CD14-positive monocyte (primary cell): ENCODE measurements at places on chromosomes 3 and 15. TPM values are rescaled to one million over a fixed set of nuclear protein-coding genes. Genes with fewer than 3 reads are reported as not detected.

DNA sequence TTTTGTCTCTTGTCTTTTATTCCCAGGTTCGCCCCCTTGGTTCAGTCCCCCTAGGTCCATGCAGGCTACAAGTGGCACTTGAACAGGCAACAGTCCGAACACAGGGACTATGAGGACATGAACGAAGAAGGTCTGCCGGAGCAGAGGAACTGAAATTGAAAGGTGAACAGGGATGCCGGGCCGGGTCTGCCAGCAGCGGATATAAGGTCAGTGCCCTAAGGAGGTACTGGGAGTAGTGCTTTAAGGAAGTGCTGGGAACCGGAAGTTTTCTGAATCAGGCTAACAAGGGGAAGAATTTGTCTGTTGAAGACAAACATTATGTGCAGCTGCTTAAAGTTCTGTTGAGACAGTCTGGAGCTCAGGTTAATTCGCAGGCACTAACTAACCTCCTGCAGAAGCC lies 46.8 kb downstream of the LSM3 start:
- H3K36me3 ChIP-seq, result no peaks in the 10 kb centered on the region
- DNase-seq, result no peak
- peaks cover 4% of the 10 kb centered on the region for H3K4me1 ChIP-seq
- no peaks in the 10 kb centered on the region for H3K27me3 ChIP-seq
- H3K4me3 ChIP-seq, result no peak overlapping the region

The IQCF5 gene
- polyA plus RNA-seq, result not detected in 2 replicates

DNA sequence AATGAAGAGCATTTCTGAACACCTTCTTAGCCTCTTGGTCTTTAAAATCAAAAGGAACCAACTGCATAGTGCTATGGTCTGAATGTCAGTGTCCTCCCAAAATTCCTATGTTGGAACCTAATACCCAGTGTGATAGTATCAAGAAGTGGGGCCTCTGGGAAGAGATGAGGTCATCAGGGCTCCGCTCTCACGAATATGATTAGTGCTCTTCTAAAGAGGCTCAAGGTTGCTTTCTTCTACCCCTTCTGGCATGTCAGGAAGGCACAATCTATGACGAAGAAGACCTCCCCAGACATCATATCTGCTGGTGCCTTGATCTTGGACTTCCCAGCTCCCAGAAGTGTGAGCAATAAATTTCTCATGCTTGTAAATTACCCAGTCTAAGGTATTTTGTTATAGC lies 209.5 kb downstream of the MAGI1 start:
- DNase-seq, result no peak
- H3K4me1 ChIP-seq, result no peaks in the 10 kb centered on the region
- no peak overlapping the region for H3K27ac ChIP-seq
- no peaks in the 10 kb centered on the region for H3K27me3 ChIP-seq

DNA sequence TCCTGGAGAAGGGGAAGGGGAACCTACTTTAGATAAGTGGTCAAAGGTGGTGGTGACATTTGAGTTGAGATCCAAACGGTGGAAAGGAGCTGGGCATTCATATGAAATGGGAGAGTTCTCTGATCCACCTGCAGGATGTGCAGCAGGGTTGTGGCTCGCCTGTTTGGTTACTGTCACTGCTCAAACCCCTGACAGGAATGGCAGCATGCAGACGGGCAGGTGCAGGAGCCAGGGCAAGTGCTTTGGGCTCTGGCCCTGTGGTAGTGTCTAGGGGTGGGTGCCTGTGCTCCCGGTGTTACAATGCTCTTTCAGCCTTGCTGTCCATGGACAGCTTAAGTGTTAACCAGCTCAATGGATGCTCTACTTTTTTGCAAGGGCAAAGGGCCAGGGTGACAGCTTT lies 18.5 kb downstream of the PAQR9 start:
- peaks cover 25% of the 10 kb centered on the region for H3K27me3 ChIP-seq
- no peak overlapping the region for H3K27ac ChIP-seq
- no peak for DNase-seq
- H3K4me1 ChIP-seq, result no peaks in the 10 kb centered on the region

DNA sequence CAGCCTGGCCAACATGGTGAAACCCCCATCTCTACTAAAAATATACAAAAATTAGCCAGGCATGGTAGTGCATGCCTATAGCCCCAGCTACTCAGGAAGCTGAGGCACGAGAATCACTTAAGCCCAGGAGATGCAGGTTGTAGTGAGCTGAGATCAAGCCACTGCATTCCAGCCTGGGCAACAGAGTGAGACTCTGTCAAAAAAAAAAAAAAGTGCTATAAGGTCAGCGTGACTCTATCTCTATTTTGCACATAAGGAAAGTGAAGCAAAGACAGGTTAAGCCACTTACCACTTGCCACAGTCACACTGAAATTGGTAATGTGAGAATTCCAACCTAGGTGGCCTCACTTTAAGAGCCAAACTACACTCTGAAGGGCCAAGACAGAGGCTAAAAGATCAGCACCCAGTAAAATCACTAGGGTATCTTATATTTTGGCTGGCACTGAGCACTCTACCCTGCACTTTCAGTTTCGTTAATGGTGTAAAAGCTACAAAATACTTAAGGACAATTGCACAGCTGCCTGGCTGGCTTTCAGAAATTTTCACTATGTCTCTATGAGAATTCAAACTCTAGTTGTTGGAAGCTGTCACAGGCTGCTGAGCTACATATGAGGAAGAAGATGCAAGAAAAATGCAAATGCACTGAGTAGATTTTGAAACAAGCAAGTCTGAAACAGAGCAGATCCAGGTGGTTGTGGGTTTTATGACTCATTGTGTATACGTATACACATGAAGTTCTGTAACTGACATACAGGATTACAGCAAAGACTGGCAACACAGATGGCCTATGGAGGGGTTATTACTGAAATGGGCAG lies 32.7 kb downstream of the TRANK1 start:
- H3K36me3 ChIP-seq, result no peaks in the 10 kb centered on the region
- peak overlapping the region; percentile 49 for H3K27ac ChIP-seq
- H3K4me3 ChIP-seq, result no peak overlapping the region
- no peaks in the 10 kb centered on the region for H3K27me3 ChIP-seq

DNA sequence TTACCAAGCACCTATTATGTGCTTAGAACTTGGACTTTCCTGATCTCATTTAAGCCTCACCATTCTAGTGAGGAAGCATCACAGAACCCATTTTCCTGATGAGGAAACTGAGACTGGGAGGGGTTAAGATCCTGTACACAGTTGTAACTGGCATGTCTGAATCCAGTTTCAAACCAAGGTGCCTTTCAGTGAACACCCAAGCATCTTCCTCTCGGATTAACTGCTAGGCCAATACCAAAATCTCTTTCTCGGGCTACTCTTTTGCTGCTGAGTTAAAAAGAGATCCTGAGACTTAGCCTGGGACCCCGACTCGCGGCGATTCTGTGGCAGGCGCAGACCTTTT lies 578 bp upstream of the CEMIP start:
- no peak overlapping the region for H3K27ac ChIP-seq
- peak overlapping the region; percentile 68 for H3K4me3 ChIP-seq
- H3K27me3 ChIP-seq, result peaks cover 47% of the 10 kb centered on the region
- no peaks in the 10 kb centered on the region for H3K36me3 ChIP-seq
- DNase-seq, result no peak

- H3K4me3 ChIP-seq, result no peak overlapping the region
- H3K27ac ChIP-seq, result no peak overlapping the region
- H3K27me3 ChIP-seq, result no peaks in the 10 kb centered on the region
- no peaks in the 10 kb centered on the region for H3K4me1 ChIP-seq
Measured at GRCh38 chr3:3516384-3516783, 282.8 kb upstream of the LRRN1 start.

DNA sequence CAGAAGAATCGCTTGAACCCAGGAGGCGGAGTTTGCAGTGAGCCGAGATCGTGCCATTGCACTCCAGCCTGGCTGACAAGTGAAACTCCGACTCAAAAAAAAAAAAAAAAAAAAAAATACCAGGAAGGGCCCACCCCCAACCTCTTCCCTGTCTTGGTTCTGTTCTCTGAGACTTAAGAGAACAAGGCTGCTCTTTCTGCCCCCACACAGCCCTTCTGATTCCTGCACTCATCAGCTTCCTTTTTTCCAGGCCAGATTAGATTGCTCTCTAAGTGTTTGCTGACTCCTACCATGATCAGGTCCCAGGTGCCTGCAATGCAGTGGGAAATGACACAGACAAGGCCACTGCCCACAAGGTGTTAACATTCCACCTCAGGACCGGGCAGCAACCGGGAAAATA lies 13.0 kb downstream of the TMEM44 start:
- H3K27me3 ChIP-seq, result no peaks in the 10 kb centered on the region
- no peaks in the 10 kb centered on the region for H3K36me3 ChIP-seq
- H3K4me1 ChIP-seq, result no peaks in the 10 kb centered on the region
- H3K4me3 ChIP-seq, result no peak overlapping the region

The GNAT1 gene
- not detected for polyA plus RNA-seq

DNA sequence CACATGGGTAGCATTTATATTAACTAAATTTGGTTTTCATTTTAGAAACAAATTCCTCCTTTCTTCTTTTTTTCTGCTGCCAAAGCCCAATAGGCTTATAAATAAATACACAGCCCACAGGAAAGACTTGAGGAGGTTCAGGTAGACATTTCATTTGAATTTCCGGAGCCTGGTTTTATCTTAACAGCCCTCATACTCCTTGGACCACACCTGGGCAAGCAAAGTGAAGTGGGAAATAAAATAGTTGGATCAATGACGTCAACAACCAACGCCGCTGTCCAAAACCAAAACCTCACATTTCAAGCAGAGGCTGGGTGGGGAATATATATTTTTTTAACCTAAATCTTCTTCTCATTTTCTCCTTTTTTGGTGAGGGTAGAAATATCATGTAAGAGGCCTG lies 53.2 kb downstream of the RFTN1 start:
- H3K36me3 ChIP-seq, result peaks cover 4% of the 10 kb centered on the region
- H3K27me3 ChIP-seq, result no peaks in the 10 kb centered on the region
- no peak for DNase-seq
- no peak overlapping the region for H3K27ac ChIP-seq
- H3K4me1 ChIP-seq, result no peaks in the 10 kb centered on the region
- H3K4me3 ChIP-seq, result no peak overlapping the region

DNA sequence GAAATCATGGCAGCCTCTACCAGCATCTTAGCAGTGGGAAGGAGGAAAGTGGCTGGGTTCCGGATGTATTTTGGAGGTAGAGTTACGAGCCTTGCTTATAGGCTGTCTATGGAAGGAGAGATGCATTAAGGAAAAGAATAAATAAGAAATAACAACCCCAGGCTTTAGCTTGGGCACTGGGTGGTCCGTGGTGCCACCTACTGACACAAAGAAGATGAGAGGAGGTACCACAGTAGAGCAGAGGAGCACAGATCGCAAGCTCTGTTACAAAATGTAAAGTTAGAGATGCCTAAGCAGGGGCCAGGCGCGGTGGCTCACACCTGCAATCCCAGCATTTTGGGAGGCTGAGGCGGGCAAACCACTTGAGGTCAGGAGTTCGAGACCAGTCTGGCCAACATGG lies 74.8 kb downstream of the TMEM39A start:
- H3K36me3 ChIP-seq, result peaks cover 82% of the 10 kb centered on the region
- no peak for DNase-seq
- H3K27ac ChIP-seq, result no peak overlapping the region
- no peaks in the 10 kb centered on the region for H3K4me1 ChIP-seq

The CDHR4 gene
- not detected for polyA plus RNA-seq

DNA sequence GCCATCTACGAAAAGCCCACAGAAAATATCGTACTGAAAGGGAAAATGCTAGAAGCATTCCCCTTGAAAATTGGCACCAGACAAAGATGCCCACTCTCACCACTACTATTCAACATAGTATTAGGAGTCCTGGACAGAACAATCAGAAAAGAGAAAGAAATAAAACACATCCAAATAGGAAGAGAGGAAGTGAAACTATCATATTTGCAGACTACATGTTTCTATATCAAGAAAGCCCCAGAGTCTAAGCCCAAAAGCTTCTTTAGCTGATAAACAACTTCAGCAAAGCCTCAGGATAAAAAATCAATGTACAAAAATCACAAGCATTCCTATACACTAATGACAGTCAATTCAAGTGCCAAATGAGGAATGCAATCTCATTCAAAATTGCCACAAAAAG lies 15.6 kb downstream of the OR5K3 start:
- no peaks in the 10 kb centered on the region for H3K27me3 ChIP-seq
- H3K36me3 ChIP-seq, result no peaks in the 10 kb centered on the region
- DNase-seq, result no peak
- no peaks in the 10 kb centered on the region for H3K4me1 ChIP-seq
- no peak overlapping the region for H3K27ac ChIP-seq

DNA sequence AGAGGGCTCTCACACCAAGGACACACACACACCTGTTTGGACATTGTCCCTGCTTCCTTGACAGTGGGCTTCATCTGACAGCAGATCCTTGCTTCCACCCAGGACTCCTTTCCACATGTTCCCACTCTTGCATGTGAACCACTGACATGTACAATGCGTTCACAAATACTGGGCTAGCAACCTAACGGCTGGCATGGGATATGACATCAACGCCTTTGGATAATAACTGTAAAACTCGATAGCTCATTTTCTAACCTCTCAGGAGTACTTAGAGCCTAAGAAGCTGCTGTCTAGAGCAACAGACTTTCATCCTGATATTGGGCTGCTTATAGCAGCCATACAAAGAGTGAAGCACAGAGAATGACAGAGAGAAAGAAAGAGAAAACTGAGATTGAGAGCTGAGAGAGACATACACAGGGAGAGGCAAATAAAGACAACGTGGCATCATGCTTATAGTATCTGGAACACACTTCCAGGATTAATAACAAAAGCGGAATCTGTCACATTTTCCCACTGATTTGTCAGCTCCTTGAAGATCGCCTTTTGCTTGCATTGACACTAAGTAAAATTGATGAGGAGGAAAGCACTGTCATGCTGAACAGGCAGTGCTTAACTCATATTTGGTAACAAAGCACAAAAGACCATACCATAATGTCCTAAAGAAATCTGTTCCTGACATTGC lies 1.7 kb downstream of the GUCA1C start:
- no peaks in the 10 kb centered on the region for H3K4me1 ChIP-seq
- H3K27ac ChIP-seq, result no peak overlapping the region
- no peak overlapping the region for H3K4me3 ChIP-seq
- H3K36me3 ChIP-seq, result no peaks in the 10 kb centered on the region

- no peaks in the 10 kb centered on the region for H3K27me3 ChIP-seq
- no peak for DNase-seq
- H3K4me1 ChIP-seq, result no peaks in the 10 kb centered on the region
- H3K36me3 ChIP-seq, result no peaks in the 10 kb centered on the region
Measured at GRCh38 chr15:60720493-60721256, 241.7 kb upstream of the ICE2 start.

GRCh38 chr3:61414456-61414855 lies 146.9 kb upstream of the PTPRG start:
- H3K27me3 ChIP-seq, result no peaks in the 10 kb centered on the region
- no peaks in the 10 kb centered on the region for H3K36me3 ChIP-seq
- H3K4me3 ChIP-seq, result no peak overlapping the region
- DNase-seq, result no peak
- H3K4me1 ChIP-seq, result no peaks in the 10 kb centered on the region
- H3K27ac ChIP-seq, result no peak overlapping the region

- no peak for DNase-seq
- H3K27ac ChIP-seq, result no peak overlapping the region
- H3K36me3 ChIP-seq, result no peaks in the 10 kb centered on the region
- H3K27me3 ChIP-seq, result no peaks in the 10 kb centered on the region
Measured at GRCh38 chr15:53000409-53000808, 210.3 kb upstream of the ONECUT1 start.

- H3K4me3 ChIP-seq, result no peak overlapping the region
- peaks cover 27% of the 10 kb centered on the region for H3K4me1 ChIP-seq
- DNase-seq, result peak; percentile 74
- H3K36me3 ChIP-seq, result no peaks in the 10 kb centered on the region
- peak overlapping the region; percentile 78 for H3K27ac ChIP-seq
- no peaks in the 10 kb centered on the region for H3K27me3 ChIP-seq
Measured at GRCh38 chr3:197149528-197149927, 119.9 kb upstream of the MELTF start.

The ADAMTS7 gene
- polyA plus RNA-seq, result not detected
